ENCODE measurements at places on chromosomes 7 and 10. TPM values are rescaled to one million over a fixed set of nuclear protein-coding genes. Genes with fewer than 3 reads are reported as not detected.

The GPR22 gene
- total RNA-seq = not detected

DNA sequence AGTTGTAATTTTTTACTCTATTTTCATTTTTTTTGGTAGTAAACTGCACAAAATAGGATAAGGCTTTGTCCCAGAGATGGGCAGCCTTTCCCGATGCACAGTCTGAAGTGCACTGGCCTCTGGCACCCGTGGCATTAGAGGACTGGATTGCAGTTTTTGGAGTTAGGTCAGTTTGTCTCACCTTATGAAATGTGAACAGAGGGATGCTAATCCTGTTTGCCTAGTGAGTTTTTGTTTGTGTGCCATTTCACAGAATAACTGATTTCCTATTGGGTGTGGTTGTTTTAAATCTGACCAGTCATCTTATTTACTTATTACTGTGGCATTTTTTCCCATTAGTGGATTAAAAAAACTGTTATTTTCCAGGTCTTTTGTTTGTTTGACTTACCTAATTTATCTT lies 109.5 kb upstream of the GATA3 start:
- no peak for DNase-seq

GRCh38 chr10:82692458-82692857 lies 817.5 kb downstream of the NRG3 start:
- DNase-seq = no peak

DNA sequence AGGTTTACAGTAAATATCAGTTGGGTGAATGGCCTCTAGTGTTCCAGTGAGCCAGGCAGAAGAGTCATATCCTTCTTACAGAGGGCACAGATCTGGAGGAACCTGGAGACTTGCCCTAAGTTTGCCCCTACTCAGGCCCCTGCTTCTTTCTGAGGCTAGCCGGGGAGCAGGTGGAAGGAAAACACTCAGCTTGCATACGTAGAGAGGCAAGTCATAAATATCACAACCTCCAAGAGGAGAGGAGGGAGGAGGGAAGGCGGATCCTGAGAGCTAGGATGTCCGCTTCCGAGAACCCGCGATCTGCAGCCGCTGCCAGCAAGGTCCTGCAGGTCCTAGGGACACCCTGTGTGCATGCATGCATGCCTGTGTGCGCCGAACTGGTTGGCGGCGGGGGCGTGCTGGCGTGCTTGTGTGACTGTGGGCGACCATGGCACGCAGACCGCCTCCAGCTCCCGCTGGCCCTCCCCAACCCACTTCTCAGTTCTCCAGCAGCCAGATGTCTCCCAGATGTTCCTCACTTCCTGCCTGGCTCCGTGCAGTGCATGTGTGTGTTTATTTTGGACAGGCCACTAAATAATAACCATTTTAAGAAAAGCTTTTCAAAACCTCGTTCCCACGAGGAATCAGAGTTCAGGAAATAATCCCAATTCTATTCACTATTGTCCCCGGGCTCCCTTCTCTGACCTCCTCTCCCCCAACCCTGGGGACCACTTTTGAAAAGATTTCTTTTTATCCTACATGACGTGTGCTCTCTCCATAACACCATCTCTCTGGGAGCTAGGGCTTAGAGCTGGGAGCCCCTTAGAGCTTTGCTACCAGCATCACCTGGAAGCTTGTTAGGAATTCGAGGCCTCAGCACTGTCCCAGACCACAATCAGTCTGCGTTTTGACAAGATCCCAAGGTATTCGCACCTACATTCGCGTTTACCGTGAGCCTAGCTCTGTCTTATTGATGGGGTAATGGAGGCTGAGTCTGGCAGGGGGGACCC lies 32.4 kb downstream of the UNC5B start:
- no peak for DNase-seq

DNA sequence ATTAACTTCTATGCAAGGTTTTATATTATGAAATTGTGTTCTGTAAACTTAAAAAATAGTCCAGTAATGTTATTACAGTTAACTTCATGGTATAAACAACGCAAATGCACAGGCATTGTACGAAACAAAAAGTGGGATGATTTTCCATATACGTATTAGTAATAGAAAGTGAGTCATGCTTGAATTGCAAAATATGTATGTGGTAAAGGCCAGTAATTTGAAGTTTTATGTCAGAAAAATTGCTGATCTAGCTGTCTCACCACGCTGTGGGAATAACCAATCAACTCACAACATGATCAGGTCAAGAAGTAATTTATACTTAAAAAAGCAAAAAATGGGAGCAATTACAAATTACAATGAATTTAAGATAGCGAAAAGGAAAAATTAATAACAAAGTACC lies 37.0 kb upstream of the GLI3 start:
- DNase-seq = no peak

The PLEKHS1 gene
- not detected for total RNA-seq

The OR2A7 gene
- 0.41 TPM for total RNA-seq

DNA sequence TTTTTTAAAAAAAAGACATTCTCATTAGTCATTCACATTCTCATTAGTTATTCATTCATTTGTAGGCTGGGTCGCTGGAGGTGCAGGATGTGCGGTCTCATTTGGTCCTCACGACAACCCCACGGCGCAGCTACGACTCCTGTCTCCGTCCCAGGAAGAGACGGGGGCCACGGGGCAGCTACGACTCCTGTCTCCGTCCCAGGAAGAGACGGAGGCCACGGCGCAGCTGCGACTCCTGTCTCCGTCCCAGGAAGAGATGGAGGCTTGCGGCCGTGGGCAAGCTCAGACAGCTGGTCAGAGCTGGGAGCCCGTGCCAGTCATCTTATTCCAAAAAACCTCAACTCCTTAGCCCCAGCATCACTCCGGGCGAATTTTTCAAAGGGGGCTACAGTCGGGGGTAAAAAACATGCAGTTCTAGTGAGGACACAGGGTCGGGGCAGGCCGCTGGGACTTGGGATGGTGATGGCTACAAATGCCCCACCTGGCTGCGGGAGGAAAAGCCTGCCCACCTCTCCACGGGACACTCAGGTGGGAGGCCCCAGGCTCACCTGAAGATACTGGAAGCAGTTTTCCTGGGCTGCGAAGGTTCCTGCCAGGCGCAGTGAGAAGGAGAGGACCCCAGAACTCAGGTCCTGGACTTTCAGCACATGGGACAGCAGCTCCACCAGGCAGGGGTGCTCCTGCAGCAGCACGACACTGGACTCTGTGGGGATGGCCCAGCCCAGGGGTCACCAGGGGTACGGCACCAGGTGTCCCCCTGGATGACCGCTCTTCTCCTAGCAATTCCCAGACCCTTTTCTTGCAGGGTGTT lies 8.3 kb downstream of the BRAT1 start:
- DNase-seq = no peak

DNA sequence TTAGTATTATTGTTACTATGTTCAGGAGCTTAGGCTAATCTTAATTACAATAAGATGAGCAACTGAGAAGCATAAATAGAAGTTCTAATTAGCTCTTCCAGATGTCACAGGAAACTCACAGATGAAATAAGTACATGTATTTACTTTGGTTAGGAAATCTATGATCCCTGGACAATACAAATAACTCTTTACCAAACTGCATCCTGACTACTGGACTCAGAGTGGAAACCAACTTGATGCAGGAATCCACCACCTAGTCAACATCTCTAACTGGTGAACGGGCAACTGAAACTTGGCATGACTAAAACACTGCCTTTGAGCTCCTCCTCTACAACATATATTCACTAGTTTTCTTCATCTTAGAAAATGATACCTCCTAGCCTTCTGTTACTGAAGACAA lies 193.2 kb downstream of the AGMO start:
- no peak for DNase-seq

The HSPA14 gene
- total RNA-seq = 24.2 TPM

The PITX3 gene
- total RNA-seq = not detected

DNA sequence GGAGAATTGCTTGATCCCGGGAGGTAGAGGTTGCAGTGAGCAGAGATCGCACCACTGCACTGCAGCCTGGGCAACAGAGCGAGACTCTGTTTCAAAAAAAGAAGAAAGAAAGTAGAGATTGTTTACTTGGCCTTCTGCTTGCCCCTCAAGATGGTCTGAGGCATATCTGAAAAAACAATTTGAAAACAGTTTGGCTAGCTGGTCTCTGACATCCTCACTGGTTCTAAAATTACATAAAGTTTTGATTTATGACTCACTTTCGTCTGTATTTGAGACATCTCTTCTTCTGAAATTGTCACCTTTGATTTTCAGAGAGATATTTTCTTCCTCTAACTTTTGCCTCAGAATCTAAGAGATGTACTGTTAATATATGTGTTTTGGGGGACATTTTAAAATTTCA lies 49.6 kb upstream of the HELLS start:
- DNase-seq = no peak

DNA sequence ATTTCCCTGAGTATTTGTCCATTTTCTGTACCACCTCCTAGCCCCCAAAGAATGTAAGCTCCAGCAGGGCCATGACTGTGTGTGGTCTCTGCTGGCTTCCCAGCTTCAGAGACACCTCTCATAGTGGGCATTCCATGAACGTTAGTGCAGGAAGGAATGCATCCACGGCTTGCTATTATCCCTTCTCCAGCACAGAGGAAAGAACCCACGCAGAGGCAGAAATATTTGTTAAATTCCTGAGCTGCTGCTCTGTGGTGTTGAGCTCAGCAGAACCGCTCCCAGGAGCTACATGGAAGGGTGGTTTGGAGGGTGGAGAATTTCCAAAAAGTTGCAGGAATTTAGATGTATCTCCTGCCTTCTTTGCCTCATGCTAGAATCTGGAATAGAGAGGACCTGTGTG lies 275.2 kb downstream of the POU6F2 start:
- no peak for DNase-seq

The ATAD1 gene
- 47.5 TPM for total RNA-seq

- no peak for DNase-seq
Measured at GRCh38 chr10:3102720-3103427, 35.5 kb downstream of the PFKP start.

DNA sequence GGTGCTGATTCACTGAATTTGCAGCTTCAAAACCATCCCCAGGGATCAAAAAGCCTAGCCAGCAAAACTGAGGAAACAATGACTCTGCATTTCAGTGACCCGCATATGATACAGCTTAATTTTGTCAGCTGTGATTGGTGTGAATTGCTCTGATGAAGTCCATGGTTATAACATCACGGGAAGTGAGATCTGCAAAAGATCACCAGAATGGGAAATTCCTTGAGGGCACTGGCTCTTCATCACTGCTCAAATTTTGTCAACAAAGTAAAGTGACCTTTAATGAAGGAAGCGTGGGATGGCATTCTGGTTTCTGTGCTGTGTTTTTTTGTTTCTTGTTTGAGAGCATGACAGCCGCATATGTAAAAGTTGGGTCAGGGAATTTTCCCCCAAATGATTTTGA lies 745.9 kb downstream of the GATA3 start:
- no peak for DNase-seq

GRCh38 chr10:129187331-129187730 lies 279.7 kb upstream of the MGMT start:
- DNase-seq = no peak

The AKR1C8 gene
- not detected for total RNA-seq

GRCh38 chr10:89351412-89351779 lies 23.6 kb downstream of the IFIT3 start:
- no peak for DNase-seq

The IL6 gene
- not detected for total RNA-seq

The SFTPA1 gene
- total RNA-seq = not detected

- no peak for DNase-seq
Measured at GRCh38 chr7:39946693-39947092, 3.4 kb upstream of the CDK13 start.

GRCh38 chr7:74063646-74064045 lies 20.0 kb upstream of the LIMK1 start:
- no peak for DNase-seq

The ASB10 gene
- not detected for total RNA-seq

GRCh38 chr7:134905375-134905774 lies 80.9 kb upstream of the AGBL3 start:
- no peak for DNase-seq

DNA sequence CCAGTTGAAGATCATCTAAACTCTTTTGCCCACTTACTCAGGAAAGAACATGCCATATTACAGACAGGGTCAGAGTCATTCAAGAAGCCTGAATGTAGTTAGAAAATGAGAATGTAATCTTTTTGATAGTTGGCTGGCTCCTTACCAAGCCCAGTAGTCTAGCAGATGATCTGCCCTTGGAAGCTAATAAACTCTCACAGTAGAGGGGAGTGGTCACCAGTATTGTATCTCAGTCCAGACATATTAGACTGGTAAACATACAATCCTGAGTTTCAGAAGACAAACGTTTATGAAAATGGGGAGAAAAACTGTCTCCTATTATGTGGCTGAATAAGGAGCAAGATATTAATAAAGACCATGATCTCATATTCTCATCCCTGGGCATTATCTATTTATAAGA lies 65.3 kb downstream of the SEPTIN7 start:
- no peak for DNase-seq

GRCh38 chr7:128845475-128845874 lies 15.3 kb downstream of the FLNC start:
- no peak for DNase-seq

DNA sequence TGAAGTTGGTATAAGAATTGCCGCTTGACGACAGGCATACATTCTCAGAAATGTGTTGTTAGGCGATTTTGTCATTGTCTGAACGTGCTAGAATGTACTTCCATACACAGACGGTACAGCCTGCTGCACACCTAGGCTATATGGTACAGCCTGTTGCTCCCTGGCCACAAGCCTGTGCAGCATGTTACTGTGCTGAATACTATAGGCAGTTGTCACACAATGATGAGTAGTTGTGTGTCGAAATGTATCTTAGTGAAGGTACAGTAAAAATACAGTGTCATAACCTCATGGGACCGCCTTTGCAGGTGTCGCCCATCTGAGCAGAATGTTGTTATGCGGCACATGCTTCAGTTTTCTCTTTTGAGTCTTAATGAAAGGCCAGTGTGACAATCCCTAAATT lies 66.5 kb downstream of the SHH start:
- no peak for DNase-seq

DNA sequence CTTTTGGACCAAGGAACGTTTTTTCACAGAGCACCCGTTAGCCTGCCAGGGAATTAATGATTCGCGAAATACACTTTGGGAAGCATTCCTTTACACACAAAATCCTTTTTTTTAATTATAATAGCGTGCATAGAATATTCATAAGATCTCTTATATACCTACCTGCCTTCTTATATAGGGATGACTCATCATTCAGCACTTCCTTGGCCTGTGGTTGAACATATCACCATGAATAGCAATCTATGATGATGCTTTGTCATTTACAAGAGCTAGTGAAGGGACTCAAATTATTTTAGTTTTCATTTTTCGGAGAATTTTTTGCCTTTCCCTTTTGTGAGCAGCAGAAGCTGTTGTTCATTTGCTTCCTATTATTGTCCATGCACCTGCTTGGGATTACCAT lies 97.0 kb downstream of the CDH23 start:
- no peak for DNase-seq

GRCh38 chr10:37992083-37992482 lies 15.6 kb upstream of the ZNF25 start:
- no peak for DNase-seq

- no peak for DNase-seq
Measured at GRCh38 chr10:10078446-10078845, 939.2 kb upstream of the CELF2 start.

- DNase-seq = no peak
Measured at GRCh38 chr7:84188786-84189405, 5.7 kb downstream of the SEMA3A start.

DNA sequence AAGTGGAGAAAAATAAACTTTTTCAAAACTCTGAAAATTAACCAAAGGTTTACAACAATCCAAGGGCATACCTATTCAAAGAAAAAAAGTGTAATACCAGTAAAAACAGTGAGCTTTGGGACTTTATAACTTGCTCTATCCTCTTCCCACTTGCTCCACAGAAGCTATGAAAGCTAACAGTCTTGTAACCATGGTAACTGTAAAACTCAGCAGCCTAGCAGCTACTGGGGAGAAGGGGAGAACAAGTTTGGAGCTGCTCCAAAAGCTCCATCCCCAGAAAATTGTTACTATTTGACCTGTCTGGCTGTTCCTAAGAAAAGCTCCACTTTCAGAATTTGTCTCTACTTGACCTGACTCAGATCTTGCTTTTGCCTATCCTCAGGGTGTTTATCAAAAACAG lies 191.5 kb downstream of the OTUD1 start:
- DNase-seq = no peak

Data from neural crest cell (in vitro differentiated cells).